ENCODE measurements at places on chromosomes 11 and 22.

GRCh38 chr11:115585361-115586024 is 81.3 kb upstream of the CADM1 start:
- DNase-seq: no peak

- DNase-seq: no peak
Observed at GRCh38 chr11:128246810-128247594, 340.4 kb downstream of the ETS1 start.

DNA sequence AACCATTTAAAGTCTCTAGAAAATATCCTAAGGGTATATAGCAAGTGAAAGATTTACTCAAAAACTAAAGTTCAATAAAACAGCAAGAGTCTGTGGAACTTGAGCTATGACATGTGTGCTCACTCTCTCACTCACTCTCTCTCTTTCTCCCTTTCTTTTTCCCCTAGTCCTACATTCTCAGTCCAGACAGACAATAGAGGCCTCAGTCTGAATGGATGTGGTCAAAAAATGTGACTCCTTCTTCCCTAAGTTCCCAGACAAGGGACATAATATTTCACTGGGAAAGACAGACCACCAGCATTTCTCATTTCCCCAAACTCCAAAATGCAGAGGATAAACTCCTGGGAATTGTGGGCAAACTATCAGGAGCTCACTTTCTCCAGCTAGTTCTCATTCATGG is 17.6 kb upstream of the APLNR start:
- DNase-seq: no peak

DNA sequence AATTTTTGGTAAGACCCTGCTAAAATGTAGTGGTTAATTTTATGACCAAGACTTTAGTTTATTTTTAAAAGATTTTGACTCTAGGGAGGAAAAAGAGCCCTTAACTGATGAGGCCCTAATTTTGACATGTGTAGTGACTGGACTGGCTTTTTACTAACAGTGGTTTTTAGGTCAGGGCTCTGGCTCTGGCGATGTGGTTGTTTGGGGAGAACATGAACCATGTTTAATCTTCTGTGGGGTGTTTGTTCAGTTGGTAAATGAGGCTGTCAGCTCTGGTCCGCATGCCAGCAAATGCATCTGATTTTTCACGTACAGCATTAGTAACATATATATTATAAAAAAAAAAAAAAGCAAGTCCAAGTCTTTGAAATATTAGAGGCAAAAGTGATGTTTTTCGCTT is 104.3 kb downstream of the EXT2 start:
- no peak for DNase-seq

DNA sequence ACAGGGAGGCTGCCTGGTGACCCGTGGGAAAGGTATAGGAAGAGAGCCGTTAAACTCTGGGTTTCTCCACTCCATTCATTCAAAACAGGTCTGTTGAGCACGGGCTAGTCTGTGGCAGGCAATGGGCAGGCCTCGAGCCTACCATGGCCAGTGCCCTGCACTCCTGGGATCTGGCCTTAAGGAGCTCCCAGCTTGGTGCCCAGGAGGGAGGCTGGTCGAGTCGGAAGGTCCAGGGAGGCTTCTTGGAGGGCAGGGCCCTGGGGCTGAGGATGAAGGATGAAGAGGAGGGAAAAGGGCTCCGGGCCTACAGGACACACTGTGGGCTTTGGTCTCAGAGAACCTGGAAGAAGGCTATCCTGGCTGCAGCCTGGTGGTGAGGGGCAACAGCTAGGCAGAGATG is 41.9 kb upstream of the MN1 start:
- no peak for DNase-seq

DNA sequence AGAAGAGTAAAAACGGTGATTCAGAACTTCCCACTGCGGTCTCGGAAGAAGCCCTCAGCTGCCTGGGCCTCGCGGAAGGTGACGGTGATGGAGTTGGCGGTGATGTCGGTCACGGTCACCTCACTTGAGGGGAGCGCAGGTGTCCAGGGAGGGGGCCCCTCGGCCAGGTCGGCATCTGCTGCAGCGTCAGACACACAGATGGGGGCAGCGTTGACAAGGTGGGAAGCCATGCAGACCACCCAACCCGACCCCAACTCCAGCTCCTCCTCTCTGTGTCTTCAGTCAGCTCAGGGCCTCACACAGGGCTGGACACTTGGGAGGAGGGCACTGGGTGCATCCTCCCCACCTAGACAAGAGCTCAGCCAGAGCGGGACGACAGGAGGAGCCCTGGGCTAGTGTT is 18.6 kb downstream of the CBX7 start:
- DNase-seq: no peak

DNA sequence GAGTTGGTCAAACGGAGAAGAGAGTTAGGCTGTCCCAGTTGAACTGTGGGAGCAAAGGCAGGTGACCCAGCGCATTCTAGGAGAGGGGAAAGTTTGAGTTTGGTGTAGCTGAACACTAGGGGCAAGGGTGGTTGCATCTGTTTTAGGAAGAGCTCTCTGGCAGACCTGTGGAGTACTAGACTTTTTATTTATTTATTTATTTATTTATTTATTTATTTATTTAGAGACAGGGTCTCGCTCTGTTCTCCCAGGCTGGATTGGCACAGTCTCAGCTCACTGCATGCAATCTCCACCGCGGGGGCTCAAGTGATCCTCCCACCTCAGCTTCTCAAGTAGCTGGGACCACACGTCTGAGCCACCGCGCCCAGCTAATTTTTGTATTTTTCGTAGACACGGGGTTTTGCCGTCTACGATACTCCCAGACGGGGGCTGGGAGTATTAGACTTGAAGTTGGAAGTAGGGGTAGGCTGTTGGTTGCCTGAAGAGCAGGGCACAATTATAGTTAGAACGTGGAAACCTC is 950 bp upstream of the ACER3 start:
- no peak for DNase-seq

GRCh38 chr11:89355646-89356045 is 135.5 kb downstream of the NOX4 start:
- DNase-seq: no peak

DNA sequence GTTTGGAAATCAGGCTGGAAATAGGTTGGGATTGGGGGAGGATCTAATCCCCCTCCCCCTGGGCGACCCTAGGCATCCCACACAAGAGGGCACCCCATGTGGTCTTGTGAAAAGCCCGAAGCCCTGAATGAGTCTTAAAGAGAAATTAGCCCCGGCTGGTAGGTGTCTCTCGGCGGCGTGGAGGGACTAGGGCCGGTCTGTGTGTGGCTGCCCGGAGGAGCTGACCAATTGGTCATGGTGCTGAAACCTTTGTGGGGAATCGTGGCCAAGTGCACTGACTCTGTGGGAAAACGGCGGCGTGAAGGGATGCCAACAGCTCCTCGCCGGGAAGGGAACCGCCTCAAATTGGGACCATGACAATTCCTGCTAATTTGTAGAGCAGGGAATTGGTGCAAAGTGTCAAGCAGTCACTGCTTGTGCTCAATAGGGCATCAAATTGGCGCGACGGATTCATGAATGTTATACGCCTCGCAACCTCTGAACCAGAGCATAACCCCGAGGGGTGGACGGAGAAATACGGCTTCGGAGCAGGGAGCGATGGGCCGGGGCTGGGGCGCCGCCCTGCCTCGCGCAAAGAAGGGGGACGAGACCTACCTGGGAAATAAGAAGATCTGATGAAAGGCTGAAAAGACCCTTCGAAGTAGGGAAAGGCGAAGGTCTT is 1.5 kb downstream of the DBX1 start:
- peak; percentile 49 for DNase-seq

DNA sequence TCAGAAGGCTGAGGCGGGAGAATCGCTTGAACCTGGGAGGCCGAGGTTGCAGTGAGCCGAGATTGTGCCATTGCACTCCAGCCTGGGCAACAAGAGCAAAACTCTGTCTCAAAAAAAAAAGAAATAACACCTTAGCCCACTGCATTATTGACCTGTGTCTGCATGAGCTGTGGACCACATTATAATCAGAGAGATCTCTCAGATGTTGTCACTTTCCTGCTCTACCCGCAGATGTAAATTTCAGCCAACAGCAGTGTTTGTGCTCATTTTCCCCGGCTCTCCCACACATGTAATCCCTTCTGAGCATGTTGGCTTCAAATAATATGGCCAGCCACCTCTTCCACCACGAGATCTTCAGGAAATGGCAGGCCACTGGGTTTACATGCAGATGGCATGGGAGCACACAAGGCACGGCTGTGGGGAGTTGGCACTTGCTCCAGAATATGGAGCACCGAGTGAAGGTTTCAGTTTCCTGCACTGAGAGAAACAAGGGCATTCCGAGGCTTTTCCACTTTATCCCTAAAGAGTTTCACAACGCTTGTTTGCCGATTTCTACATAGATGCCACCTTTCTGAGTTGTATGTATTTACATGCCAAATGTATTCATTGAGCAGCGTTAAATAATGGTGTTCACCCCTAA is 19.7 kb downstream of the CDPF1 start:
- DNase-seq: no peak

- DNase-seq: no peak
Observed at GRCh38 chr11:68870470-68870869, 28.8 kb upstream of the CPT1A start.

GRCh38 chr11:128890543-128891368 is at the start of gene KCNJ5:
Gene KCNJ5, plus strand, starts transcription at chr11:128891356. Its CDS starts 19,918 bp downstream, at chr11:128911274.
- no peak for DNase-seq

DNA sequence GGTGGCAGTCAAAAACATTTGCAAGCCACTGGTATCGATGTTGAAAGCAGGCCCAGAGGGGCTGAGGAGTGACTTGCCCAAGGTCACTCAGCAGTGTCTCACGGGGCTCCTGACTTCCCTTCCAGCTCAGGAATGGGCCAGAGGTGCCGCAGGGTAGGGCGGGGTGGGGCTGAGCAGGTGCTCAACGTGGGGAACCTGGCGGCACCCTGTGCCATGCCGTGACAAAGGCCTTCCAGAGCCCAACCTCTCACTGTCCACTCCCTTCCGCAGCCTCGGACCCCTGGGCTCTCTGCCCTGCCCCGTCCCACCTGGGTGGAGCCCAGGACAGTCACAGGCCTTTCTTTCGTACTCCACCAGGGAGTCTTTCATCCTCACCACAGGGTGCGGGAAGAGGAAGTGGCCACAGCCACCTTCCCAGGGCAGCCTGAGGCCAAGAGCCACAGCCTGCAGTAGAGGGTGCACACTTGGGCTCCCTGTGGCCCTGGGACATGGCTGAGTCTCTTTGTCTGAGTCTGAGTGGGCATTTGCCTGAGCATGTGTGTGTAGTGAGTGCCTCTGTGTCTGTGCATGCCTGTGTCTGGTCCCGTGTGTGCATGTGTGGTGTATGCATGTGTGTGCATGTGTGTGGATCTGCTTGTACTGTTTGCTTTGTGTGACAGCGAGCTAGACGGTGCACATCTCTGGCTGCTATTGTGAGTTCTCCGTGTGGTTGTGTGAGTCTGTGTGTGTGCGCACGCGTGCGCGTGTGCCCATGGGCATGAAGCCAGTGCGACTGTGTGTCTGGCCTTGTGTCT is 6.0 kb upstream of the LIF start:
- no peak for DNase-seq

- no peak for DNase-seq
Observed at GRCh38 chr22:28357193-28357592, 322.4 kb downstream of the TTC28 start.

GRCh38 chr11:35343033-35343598 is 76.2 kb downstream of the SLC1A2 start:
- no peak for DNase-seq

DNA sequence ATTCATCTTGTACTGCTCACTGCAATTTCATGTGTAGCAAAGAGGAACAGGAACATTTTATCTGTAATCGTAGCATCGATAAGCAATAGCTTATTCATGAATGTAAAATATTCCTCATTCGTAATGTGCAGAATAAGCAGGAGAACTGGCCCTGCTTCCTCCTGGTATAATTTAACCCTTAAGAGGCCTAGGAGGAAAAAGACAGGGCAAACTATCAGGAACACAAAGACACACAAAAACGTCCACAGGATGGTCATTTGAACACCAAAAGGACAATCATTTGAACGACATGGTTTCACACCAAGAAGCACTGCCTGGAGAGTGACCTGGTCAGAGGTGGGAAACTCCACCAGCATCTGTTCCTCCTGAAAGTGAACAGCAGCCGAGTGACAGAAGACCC is 63.9 kb downstream of the AHNAK start:
- no peak for DNase-seq

DNA sequence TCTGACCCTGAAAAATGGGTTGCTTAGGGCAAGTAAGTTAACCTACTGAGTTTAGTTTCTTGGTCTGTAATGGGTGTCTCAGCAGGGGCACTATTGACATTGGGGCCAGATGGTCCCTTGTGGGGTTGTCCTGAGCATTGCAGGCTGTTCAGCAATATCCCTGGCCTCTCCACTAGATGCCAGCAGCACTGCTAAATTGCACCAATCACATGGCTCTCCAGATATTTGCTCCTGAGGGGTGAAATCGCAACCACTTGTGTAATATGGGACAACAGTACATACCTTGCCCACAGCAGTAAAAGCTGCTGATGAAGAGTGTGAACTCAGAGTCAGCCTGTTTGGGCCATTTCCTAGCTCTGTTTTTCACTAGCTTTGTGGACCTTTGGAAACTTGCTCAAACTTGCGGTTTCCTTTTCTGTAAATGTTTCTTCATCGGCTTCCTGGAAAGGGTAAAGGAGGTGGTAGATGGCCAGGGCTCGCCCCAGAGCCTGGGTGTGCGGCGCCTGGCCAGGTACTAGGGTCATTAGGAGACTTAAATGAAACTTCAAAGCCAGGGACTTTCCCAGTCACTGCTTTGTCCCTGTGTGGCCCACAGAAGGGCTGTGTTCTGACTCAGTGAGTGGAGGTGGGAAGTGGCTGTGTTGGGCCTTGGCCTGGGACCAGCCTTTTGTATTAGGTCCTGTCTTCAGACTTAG is 13.0 kb downstream of the NCF4 start:
- DNase-seq: peak; percentile 73

DNA sequence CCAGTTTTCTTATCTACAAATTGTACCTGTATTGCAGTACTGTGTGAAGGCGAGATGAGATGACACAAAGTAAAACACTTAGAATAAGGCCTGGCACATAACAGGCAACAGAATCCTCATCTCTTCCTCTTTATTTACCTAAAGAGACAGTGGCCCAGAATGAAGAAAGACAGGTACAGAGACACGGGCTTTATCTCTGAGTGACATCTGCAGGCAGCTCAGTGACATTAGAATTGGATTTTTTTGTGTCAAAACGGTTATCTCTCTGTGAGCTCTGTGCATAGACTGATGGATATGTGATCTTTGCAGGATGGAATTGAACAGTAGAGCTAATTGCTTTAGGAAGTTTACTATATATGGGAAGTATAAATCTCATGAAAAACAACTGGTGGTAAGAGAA is 36.2 kb upstream of the TRPC6 start:
- DNase-seq: no peak

DNA sequence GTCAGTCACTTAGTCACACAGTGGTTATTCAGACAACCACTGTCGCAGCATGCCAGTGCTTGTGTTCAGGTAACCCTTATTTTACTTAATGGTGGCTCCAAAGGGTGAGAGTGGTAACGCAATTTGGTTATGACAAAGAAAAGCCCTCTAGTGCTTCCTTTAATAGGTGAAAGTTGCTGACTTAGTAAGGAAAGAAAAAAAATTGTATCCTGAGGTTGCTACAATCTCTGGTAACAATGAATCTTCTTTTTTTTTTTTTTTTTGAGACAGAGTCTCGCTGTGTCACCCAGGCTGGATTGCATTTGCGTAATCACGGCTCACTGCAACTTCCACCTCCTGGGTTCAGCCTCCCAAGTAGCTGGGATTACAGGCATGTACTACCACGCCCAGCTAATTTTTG is 64.5 kb downstream of the C11orf91 start:
- no peak for DNase-seq

GRCh38 chr22:37059876-37060449 is 8.4 kb downstream of the KCTD17 start:
- no peak for DNase-seq

Measured in COLO829 (cell line).